Nephron progenitor cell (in vitro differentiated cells): ENCODE measurements at places on chromosomes 2 and 18.

- no peak for DNase-seq
These were observed 38.2 kb downstream of the EFEMP1 start for GRCh38 chr2:55885127-55885943.

DNA sequence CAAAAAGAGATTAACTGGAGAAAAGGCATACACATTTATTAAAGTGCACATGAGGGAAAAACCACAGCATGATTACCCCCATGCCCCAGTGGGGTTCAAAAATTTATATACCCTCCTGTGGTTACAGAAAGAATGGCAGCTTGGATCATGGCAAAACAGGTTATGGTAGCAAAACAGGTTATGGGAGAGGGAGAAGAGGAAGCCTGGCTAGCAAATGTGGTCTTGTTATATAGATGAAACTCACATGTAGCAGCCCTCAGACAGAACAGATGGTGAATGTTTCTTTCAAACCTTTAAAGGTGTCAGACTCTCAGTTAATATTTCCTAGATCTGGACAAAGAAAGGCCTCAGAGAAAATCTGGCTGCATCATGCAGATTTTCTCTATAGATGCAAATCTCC is 178.2 kb upstream of the ZC3H15 start:
- DNase-seq: no peak

DNA sequence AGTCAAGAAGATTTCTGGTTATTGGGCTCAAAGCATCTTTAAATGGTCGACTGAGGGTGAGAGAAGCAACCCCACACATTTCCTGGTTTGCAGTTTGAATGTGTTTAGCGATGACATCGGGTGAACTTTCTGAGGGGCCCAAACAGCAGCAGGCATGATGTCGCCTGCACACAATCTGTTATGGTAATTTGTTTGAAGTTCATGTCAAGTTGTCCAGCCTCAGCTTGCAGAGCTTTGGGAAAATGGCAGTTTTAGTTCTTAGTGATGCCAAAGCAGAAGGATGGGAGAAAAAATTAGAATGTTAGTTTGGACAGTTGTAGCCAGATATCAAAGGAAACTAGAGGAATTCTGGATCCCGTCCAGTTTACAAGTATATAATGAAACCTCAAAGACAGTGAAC is 284.6 kb downstream of the MBD5 start:
- DNase-seq: no peak

GRCh38 chr2:216842636-216843035 is 17.2 kb downstream of the TNP1 start:
- no peak for DNase-seq

- DNase-seq: no peak
These were observed 165.9 kb upstream of the MSH6 start for GRCh38 chr2:47617028-47617427.
